Skeletal muscle cell (primary cell): ENCODE measurements at places on chromosomes 7 and 10.

DNA sequence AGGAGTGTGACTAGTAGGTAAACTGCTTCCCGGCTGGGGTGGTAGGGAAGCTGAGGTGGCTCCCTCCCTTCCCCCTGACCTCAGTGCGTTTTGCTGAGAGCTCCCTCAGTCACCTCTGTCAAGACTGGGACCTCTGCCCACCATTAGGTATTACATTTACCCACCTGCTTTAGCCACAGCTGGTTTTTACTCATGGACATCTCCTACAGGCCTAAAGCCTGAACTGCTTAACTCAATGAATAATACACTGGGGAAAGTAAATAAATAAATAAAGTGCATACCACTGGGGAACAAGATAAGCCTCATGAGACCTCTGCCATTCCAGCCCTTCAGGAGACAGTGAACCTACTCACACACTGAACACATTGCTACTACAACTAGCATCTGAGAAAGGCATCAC, 38.9 kb upstream of the CDK13 start:
- no peak for DNase-seq

DNA sequence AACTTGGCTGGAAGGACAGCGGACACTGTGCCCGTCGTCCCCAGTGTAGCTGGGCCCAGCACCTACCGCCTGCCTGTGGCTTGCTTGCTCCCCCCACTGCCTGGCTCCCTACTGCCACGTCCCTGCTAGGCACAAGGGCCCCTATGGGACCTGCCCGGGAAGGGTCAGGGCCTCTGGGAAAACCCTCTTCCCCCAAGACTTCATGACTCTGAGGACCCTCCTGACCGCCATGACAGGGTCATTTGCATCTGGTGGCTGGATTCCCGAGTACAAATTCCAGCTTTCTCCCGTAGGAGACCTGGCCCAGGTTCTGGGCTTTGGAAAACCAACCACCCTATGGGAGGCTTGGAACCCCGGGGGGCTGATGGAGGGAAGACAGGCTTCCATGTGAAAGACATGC, 1.4 kb upstream of the MMD2 start:
- no peak for DNase-seq

- no peak for DNase-seq
Observed at GRCh38 chr7:76198202-76198601, 3.5 kb upstream of the SRRM3 start.

- no peak for DNase-seq
Observed at GRCh38 chr7:36155811-36156361, 2.8 kb downstream of the EEPD1 start.

DNA sequence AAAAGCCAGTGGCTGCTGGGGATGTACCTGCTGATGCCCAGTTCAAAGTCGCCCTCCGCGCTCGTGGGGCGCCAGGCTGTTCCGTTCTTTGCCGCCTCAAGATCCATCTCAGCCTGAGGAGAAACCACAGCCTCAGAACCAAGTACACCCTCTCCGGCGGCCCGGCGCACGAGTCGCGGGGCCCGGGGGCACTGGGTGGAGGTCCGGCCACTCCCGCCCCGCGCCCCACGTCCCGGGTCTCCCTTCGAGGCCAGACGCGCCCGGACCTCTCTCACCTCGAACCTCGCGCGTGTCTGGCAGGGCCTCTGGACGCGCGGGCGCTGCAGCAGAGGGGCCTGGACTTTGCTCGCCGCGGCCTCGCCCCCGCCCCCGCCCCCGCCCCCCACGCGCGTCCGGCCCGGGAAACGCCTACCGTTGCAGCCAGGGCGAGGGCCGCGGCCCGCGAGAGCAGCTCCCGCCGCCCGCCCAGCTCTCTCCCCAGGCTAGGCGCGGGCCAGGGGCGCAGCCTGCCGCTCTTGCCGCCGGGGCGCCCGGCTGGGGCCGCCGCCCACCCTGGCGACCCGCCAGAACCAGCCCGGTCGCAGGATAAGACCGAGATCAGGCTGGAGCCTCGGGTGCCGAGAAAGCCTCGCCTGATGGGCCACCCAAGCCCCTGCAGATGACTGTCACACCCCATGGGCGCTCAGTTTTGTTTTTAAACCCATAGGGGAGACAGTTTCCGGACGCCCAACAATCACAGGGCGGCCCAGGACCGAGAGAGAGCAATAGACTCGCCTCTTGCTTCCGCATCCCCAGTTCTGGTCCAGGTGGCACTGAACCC, at the start of gene ABCB4:
ABCB4 (minus strand) TSS at position 322 of the 820 bp plus-strand sequence; CDS start at position 107, 215 bp downstream.
- no peak for DNase-seq

GRCh38 chr10:130721971-130722370, 585.8 kb downstream of the GLRX3 start:
- no peak for DNase-seq

DNA sequence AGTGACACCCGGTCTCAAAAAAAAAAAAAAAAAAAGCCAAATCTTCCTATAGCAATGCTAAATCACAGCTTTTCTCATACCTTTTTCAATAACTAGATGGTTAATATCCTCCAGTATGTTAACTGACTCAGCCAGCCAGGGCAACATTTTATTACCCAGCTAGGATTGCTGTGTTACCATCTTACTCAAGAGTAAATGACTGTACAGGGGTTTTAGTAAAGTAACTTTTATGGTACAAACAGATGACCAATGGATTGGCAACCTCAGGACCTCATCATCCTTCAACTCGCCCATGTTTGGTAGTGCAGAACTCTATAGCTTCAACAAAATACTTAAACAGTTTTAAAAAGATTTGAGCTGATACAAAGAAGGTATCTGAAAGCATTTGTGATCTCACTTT, 59.5 kb downstream of the HBP1 start:
- DNase-seq: no peak

DNA sequence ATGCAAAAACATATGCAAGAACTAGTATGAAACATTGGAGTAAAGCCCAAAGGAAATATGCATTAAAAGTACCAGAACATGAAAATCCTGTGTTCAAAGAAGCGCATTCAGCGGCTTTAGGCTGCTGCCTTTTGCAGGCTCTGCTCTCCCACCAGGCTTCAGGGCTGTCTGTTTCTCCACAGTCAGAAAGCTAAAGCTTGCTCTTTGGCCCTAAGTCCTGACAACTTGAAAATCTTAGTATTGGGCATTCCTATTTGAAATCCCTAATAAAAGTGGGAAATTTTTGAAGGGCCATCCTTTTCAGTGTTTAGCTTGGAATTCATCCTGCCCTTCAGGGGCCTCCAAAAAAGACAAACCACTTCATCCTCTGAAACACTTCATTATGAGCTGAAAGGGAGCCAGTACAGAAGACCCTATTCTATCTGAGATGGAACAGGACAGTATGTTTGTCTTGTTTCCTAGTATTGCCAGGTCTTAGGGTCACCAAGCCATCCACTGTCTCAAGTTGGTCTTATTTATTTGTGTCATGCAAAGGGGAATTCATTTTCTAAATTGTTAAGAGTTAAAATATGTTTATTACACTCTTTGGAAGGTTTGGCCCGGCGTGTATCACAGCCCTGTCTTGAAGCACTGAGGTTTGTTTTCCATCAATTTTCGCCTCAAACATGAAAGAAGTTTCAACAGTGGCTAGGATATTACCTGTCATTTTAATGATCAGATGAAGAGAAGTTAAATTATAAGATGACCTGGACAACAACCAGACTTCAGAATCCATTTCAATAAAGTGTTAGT, 326.3 kb upstream of the BMPER start:
- no peak for DNase-seq

GRCh38 chr7:80428161-80429054, 83.5 kb downstream of the GNAT3 start:
- DNase-seq: no peak

DNA sequence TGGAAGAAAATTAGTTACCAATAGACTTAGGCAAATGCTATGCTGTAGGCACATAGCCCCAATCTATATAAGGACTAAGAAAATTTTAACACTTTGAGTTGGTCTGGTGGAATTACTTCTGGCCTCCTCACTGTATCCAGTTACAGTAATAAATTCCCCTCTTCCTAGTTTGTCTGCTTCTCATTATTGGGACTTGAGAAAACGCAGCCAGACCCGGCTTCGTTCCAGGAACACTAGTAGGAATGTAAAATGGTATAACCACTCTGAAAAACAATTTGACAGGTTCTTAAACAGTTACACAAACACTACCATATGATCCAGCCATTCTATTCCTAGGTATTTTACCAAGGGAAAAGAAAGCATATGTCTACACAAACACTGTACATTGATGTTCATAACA, 150.2 kb downstream of the VPS50 start:
- no peak for DNase-seq
